Panc1 (cell line): ENCODE measurements at places on chromosomes 5 and 9.

DNA sequence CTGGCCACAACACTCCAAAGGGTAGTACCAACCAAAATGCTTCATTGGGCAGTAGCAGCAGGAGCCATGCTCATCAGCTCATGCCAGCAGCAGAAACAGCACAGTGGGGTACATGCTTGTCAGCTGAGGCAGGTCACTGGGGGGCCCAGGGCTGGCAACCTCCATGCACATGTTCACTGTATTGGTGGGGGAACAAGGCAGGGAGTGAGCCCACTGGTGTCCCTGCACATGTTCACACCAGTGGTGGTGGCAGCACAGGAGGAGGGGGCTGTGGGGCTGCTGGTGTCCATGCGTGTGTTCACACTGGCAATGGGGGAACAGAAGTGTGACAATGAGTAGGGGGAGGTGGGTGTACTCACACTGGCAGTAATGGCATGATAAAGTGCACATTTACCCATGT is 254.3 kb upstream of the KIF2A start:
- no peak for DNase-seq

DNA sequence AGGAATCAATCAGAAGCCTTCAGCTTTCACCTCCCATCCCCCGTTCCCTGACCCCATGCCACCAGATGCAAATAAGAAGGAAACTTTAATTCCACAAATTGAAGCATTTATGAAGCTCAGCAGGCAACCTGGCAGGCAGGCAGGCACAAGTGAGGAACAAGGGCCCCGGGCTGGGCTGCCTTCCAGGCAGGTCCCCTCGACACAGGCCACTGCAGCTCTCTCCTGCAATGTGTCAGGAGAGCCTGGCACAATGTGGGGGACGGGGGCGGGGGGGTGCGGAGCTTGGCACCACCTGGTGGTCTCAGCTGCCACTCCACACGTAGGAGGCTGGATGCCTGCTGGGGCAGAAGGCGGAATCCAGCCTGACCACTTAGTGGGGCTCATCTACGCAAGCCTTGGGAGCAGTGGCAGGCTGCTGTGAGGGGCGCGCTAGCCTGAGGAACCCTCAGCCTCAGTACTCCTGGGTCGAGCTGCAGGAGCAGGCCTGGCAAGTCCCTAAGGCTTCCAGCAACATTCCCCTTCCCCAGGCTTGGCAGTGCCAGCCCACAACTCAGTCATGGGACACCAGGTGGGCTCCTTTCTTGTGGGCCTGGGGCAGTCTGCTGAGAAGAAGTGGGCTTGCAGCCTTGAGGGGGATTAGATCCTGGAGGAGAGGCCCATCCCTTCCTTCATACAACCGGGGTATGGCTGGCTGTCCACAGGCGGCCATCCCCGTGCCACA is 50.2 kb upstream of the KCNMB1 start:
- no peak for DNase-seq

DNA sequence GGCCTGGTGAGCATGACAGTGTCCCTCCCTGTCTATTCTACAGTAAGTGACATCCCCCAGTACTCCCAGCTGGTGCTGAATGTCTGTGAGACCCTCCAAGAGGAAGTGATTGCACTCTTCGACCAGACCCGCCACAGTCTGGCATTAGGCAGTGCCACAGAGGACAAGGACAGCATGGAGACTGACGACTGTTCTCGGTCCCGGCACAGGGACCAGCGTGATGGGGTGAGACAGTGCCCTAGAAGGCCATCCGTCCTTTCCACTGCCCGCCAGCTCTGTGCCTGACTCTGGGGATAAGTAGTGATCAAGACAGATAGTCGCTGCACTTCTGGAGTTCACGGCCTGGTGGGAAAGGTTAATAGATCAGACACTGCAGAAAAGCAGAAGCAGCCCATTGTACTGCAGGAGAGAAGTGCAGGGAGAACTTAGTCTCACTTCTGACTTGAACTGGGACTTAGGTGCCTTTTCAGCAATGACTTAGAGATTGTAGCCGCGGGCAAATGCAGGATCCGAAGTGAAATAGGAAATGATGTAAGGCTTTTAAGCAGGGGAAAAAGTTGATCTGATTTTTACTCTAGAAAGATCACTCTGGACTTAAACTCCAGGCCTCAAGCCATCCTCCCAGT is 28.4 kb downstream of the SH3GLB2 start:
- no peak for DNase-seq

- no peak for DNase-seq
These were observed 1073.6 kb upstream of the EDIL3 start for GRCh38 chr5:85458319-85458718.

GRCh38 chr5:111513131-111513520 is 791 bp upstream of the STARD4 start:
- DNase-seq: no peak
